ENCODE measurements at places on chromosomes 5 and 9. TPM values are rescaled to one million over a fixed set of nuclear protein-coding genes. Genes with fewer than 3 reads are reported as not detected.

GM2A gene
- total RNA-seq = 15.5 TPM

DNAH5 gene
- total RNA-seq = 2.0 TPM

- DNase-seq = no peak
Measured at GRCh38 chr5:88659529-88660263, 223.3 kb downstream of the MEF2C start.

ICE1 gene
- total RNA-seq = 18.4 TPM

GRCh38 chr5:119578937-119579336 is 50.4 kb upstream of the FAM170A start:
- DNase-seq = peak; percentile 24

DNA sequence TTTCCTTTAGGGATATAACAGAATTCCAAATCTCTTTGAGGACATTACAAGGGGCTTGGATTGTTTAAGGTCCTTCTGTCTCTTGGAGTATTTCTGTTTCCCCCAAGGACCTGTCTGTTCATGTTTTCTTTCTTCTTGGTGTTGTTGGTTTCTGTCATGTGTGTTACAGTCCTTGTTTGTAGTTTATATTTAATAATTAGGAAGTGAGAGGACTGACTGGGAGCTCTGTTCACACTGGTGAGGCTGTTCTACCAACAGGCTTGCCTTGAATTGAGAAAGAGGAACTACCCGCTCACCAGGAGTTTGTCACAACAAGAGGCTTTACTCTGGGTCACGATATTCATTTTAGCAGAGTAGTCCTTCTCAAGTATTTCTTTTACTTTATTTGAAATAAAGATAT is 119.2 kb upstream of the SV2C start:
- DNase-seq = no peak

DNA sequence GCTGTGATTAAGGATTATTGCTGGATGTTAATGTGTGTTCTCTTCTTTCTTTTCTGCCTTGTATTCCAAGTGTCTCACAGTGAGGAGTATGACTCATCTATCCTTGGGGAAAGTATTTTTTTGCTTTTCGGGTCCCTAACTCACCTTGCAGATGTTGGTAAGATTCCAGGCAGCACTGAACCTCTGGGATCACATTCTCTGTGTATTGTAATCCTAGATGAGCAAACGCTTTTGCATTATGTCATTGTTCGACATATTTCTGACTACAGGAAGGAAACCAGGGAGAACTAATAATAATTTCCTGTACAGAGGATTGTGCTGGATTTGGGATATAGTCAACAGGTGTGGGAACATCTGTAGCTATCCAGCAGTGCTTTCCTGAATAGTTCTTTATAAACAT is 246.1 kb upstream of the TUT7 start:
- DNase-seq = peak; percentile 28

C9 gene
- not detected for total RNA-seq

SMC2 gene
- 64.3 TPM for total RNA-seq

OR1J2 gene
- total RNA-seq = not detected

RFK gene
- total RNA-seq = 24.8 TPM

GRCh38 chr5:132264546-132265335 is 7.2 kb downstream of the PDLIM4 start:
- DNase-seq = no peak

GRCh38 chr5:160250826-160251225 is 21.5 kb downstream of the FABP6 start:
- no peak for DNase-seq

GRCh38 chr9:125906144-125906543 is 159.0 kb downstream of the PBX3 start:
- peak; percentile 22 for DNase-seq

DNA sequence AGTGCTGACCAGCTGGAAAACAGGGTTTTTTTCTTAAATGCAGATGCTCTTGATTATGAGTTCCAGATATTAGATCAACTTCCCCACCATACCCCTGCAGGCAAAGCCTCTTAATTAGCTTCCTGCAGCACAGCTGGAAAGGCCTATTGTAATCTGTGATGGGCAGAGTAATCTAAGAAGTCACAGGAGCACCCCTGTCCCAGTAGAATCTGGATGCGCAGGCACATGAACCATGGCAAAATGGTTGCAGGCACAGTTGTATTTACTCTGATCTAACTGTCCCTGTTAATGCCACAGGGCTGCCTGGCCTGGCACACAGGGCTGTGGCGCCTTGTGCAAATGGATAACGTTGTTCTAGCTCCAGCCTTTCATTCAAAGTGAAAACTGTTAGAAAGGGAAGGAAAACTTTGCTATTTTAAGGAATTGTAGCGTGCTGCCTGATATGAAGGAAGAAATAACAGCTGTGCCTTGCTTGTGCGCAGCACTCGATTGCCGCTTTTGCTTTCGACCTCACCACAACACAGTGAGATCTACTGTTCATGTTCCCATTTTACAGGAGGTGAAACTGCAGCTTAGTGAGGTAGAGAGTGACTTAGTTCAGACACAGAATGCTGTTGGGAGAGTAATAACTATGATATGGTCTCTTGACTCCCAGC is 2.3 kb downstream of the TGFBI start:
- peak; percentile 71 for DNase-seq

- DNase-seq = no peak
Measured at GRCh38 chr9:15400281-15400941, 22.3 kb upstream of the SNAPC3 start.

DNA sequence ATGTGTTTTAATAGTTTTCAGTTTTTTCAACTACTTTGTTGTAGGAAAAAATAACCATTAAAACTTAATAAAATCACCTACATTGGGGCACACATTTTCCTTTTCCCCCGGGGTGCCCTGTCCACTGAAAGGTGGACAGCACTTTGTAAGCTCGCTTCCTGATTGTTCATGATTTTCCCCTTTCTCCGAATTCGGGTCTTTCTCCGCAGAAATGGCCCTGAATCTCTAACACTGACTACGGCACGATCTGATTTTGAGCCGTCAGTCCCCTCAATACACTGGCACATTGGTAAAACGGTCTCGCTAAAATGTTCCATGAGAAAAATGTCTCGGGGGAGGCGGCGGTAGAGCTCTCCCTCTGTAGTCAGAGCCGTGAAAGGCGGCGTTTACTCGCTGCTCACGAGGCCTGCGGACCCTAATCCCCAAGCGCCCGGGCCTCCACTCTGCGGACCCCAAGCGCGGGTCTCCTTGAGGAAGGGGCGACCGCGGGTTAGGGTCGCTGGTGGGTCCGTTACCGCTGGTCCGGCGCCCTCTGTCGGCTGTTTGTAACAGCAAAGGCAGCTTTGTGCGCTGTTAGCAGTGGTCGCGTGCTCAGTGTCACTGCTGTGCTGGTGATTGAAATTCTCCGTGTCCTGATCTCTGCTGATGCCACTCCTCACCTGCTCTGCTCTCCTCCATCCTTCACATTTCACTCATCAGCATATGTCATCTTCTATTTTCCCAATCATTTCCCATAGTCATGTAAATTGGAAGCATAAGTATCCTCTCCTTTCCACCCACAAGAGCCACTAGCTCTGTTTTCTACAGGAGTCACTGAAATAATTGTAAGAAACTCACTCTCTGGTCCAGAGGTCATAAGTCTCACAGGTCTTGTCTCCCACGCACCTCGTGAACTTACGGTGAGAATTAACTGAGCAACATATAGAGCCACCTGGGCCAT is 10.8 kb upstream of the IFNA2 start:
- DNase-seq = peak; percentile 19

DNA sequence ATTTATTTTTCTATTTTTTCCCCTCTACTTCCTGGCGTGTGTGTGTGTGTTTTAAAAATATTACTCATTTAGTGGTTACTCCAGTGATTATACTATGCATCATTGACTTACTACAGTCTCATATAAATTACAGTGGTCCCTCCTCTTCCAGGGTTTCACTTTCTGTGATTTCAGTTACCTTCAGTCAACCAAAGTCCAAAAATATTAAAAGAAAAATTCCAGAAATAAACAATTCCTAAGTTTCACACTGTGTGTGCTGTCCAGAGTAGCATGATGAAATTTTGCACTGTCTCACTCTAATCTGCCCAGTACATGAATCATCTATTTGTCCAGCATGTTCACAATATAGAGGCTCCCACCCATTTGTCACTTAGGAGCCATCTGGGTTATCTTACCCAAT is 47.4 kb upstream of the CCDC112 start:
- DNase-seq = peak; percentile 46

Measured in RPMI7951 (cell line).